Activated naive CD4-positive, alpha-beta T cell treated with anti-CD3 and anti-CD28 coated beads, Interleukin-2, amount 50 U/mL, for 72 hours (primary cell): ENCODE measurements at places on chromosomes 4 and X. TPM values are rescaled to one million over a fixed set of nuclear protein-coding genes. Genes with fewer than 3 reads are reported as not detected.

The ZNF732 gene
- total RNA-seq, result not detected

- DNase-seq, result no peak
These were observed 150.5 kb downstream of the ARSF start for GRCh38 chrX:3191796-3192195.

DNA sequence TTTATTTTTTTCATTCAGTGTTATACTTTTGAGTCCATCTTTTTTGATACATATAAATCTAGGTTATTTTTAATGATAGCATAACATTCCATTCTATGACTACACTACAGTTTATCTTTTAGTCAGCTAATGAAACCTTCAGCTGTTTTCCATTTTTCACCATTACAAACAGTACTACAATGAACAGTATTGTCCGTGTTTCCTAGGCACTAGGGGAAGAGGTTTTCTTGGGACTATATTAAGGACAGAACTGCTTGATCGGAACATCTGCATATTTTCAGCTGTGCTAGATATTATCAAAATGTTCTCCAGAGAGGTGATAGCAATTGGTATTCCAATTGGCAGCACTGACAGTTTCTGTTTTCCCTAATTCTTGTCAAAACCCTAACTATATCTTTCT, 44.3 kb upstream of the HCCS start:
- no peak for DNase-seq

- no peak for DNase-seq
These were observed 59.1 kb downstream of the IGFBP7 start for GRCh38 chr4:57051095-57051494.

- no peak for DNase-seq
These were observed 16.9 kb downstream of the RASSF6 start for GRCh38 chr4:73603271-73603710.

DNA sequence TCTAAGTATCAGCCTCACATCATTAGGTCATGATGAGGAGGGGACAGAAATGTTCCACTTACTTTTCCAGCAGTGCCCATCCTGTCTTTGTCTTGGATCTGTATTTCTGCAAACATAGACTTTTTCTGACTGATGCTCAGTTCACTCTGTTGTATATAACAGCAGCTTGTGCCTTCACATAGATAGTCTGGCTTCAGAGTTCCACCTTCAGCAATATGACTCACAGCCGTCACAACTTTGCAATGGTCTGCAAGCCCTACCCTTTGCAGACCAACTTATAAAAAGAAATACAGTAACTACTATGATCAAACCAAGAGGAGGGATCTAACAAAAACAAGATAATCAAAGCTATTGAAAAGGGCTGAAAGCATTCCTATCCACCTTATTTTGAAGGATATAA, at the start of gene ADH7:
ADH7 (minus strand) TSS at position 189 of the 400 bp plus-strand sequence; CDS start at position 80, 109 bp downstream.
- DNase-seq, result no peak
